ENCODE measurements at places on chromosomes 6 and 20. TPM values are rescaled to one million over a fixed set of nuclear protein-coding genes. Genes with fewer than 3 reads are reported as not detected.

SOX18 gene
- total RNA-seq: under 0.01 TPM

TFAP2D gene
- total RNA-seq: not detected

CLPSL2 gene
- total RNA-seq: not detected

ZBP1 gene
- total RNA-seq: not detected

Data from bronchial smooth muscle cell (primary cell).